ENCODE measurements at places on chromosomes 2 and 18.

DNA sequence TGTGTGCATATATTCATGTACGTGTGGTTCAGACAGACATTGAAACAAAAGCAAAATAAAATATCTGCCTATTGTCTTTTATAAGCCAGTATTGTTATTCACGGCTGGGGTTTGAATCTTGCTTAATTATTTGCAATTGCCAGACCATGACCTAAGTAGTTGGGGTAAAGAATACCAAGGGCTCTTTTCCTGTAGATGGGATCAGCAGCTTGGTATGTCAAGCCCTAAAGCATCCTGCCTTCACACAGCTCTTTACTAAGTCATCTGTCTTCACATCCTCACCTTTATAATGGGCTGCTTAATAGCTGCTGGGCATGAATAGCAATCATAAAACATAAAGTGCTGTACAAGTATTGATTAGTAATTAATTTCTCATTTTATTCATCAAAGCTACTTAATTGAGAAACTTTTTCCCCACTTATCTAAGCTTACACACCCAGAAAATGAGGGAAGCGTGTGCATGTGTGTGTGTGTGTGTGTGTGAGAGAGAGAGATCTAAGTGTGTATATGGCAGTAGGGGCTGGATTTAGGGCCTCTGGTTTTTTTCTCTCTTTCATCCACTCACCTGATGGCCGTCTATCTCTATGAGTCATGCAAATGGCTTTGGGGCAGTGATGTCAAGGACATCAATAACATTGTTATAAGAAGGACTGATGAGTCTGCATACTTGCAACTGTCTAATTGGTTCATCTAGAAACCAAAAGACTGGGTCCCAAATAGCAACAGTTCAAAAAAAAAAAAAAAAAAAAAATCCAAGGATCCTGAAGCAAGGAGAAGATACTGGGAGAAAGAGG is 244.1 kb upstream of the TNP1 start:
- DNase-seq = no peak

- no peak for DNase-seq
Observed at GRCh38 chr2:241734208-241734466, 293 bp upstream of the D2HGDH start.

GRCh38 chr18:49008156-49008555 is 57.4 kb upstream of the SMAD7 start:
- no peak for DNase-seq

- DNase-seq = no peak
Observed at GRCh38 chr2:72378753-72379348, 231.2 kb upstream of the CYP26B1 start.

DNA sequence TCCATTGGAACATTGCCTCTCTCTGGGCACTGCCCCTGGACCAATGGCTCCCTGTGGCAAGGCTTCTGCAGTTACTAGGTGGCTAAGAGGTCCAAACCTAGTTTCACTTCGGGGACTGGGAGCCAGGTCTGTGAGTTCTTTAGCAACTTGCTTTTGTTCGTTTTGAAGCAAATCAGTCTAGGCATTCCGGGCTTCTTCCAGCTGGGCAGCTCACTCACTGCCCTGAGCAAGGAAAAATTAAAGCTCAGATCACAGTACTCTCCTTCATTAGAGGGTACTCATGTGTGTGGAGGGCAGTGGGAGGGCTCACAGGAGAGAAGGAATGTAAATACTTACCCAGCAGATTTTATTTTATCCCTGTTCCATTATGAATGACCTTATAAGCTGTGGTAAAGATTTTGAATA is 80.3 kb downstream of the SPP2 start:
- DNase-seq = no peak

DNA sequence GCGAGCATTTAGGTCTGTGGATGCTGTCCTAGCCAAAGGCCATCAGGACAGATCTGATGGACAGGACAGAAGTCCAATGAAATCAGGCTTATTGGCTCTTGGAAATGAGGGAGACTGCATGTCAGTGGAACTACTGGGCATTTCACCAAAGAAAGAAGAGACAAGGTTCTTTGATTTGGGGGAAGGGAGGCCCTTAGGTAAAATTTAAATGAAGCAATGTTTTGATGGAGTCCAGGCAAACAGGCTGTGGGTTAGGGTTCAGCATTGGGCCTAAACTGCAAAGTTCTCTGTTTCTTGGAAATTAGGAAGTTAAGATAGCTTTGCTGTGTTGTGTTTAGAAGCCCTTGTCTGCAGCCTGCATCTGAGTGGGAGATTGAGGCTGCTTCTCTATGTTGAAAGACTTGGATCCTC is 31.6 kb upstream of the RNF149 start:
- DNase-seq = no peak

DNA sequence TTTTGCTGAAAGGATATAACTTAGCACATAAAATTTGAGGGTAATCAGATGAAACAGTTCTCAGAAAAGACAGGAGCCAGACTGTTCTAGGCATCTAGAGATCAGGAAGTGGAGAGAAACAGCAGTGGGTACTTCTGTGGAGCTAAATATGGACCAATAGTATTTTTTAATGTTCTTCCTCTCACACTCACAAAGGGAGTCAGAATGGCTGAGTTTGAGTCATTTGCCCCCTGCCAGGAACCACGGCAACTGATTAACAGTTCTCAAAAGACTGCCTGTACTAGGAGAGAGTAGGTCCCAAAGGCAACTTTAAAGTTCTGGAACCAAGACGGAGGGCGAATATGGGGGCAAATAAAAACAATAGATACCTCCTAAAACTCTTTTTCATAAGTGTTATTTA is 107.5 kb downstream of the GULP1 start:
- no peak for DNase-seq

DNA sequence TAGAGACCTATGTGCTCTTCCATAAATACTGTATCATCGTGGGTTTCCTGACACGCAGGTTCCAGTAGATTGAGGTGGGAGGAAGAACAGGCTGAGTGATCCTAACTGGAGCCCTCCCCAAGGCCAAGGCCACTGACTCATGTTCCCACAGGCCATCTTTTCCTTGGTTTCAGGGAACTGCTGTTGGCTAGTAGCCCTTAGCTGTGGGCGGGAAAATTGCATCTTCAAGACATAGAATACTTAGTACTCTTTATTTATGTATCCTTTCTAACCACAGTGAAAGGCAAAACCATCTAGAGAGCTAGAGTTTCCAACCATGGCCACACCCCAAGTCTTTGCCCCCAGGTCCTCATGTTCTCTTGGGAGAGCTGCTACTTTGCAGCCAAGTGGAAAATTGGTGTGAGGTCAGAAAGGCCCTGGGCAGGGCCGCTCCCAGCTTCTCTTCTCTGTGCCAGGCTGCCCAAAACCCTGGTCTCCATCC is 55.9 kb downstream of the COPS8 start:
- DNase-seq = no peak

GRCh38 chr2:19465978-19466377 is 107.6 kb upstream of the OSR1 start:
- no peak for DNase-seq

- no peak for DNase-seq
Observed at GRCh38 chr18:10659000-10659399, 133.2 kb downstream of the NAPG start.

- DNase-seq = no peak
Observed at GRCh38 chr2:56009758-56010458, 86.3 kb upstream of the EFEMP1 start.

- DNase-seq = no peak
Observed at GRCh38 chr18:47345291-47345690, 93.8 kb upstream of the SKOR2 start.

GRCh38 chr2:121993682-121994081 is 238.2 kb downstream of the TSN start:
- no peak for DNase-seq

DNA sequence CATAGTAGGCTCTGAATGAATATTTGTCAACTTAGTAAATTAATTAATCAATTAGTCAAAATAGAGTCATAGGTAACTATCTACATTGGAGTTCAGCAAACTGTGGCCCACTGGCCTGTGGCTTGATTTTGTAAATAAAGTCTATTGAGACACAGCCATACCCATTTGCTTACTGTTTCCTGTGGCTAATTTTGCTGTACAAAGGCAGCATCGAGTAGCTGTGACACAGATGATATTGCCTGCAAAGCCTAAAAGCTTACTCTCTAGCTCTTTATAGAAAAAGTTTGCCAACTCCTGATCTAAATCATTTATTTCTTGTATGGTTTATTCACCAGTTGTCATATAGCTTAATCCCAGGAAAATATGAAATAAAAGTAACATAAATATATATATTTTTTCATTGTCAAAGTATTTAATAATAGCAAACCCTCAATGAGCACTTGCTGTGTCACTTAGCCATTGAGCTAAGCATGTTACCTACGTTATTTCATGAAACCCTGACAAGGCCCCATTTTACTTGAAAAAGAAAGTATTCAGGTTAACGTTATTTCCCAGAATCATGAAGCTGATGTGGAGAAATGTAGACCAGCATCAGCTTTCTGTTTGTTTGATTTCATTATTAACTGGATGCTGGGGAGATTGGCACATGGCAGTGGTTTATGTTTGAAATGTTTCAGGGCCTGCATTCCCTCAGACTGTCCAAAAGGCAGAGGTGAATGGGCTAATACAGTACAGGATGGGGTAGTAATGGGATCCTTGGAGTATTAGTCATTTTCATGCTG is 69.6 kb downstream of the ICOS start:
- DNase-seq = no peak

Measured in stimulated activated CD4-positive, alpha-beta T cell treated with anti-CD3 and anti-CD28 coated beads, Interleukin-1b, Interleukin-23, amount 100 ng/mL, for 1 hour (primary cell).